Hair follicular keratinocyte (primary cell): ENCODE measurements at places on chromosomes 5 and 9. TPM values are rescaled to one million over a fixed set of nuclear protein-coding genes. Genes with fewer than 3 reads are reported as not detected.

PRDM9 gene
- total RNA-seq, result not detected in 2 replicates

WDR38 gene
- not detected in 2 replicates for total RNA-seq

CDH6 gene
- total RNA-seq, result not detected in 2 replicates

MEF2C gene
- 0.86 and 3.0 TPM in 2 replicates for total RNA-seq

ANGPTL2 gene
- total RNA-seq, result 0.08 TPM in 2 replicates

PCDHA1 gene
- total RNA-seq, result not detected in 2 replicates

ISL1 gene
- not detected in 2 replicates for total RNA-seq
